ENCODE measurements at places on chromosomes 1 and 21. TPM values are rescaled to one million over a fixed set of nuclear protein-coding genes. Genes with fewer than 3 reads are reported as not detected.

- no peak for DNase-seq
Measured at GRCh38 chr21:25307489-25307888, 299.8 kb downstream of the MRPL39 start.

DNA sequence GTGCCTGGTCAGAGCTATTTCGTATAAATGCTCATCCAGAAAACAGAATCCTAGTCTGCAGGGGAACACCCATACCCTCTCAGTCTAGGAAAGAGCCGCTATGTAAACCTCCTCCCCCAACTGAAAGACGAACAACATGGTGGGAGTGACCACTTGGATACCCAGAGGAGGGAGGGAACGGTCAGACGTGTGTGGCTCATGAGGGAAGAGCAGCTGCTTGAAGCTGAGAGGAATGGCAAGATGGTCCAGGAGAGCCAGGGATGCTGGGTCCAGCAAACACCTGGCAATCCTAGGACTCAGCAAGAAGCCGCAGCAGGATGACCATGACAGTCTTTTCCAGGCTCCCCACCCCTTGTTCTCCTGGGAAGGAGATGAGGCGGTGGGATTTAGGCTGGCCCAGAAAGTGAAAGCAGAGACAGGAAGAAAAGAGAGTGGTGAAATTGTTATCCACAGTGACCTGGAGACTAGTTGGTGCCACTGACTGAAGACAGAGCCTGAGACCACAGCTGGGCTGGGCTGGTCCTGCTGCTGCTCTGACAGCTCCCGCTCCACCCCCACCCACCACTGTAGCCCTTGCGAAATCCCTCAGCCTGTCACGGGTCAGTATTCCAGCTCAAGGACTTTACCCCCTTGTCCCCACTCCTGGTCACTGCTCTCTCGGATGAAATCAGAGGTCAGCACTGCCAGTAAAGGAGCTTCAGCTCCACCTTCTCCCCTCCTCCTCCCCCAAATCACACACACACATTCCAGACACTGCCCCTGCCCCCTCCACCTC lies 3.6 kb downstream of the CERS2 start:
- peak; percentile 94 for DNase-seq

GRCh38 chr1:183720028-183720427 lies 66.9 kb upstream of the APOBEC4 start:
- no peak for DNase-seq

DNA sequence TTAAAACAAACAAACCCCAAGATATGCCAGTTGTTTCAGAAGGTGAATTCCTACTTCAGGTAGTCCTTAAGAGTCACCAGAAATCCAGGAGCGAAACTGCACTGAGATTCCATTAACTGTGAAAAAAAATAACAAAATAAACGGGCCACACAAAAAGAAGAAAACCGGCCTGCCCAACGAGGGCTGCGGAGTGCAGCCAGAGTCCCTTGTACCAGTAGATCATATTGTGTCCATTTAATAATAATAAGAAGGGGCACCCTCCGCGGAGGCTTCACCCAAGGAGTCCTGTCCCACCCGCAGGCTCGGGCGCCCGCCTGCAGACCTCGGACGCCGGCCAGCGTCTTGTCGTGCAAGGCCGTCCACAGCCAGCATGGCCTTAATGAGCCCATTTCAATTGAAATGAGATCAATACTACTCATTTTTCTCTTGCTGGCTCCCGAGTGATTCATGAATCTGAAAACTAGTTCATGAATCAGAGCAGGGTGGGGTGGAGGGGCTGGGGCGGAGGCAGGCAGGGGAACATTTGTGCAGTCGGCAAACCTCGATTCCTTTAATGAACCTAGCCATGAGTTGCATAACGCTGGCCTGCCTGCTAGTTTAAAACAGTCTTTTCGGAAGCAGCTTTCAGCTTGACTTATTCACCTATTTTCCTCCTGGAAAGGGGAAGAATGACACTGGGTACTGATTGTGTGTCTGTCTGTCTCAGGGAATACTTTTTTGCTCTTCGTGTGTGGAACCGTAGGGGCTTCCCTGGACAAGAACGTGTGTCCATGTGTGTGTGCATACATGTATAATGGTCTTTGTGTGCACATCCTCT lies 113.1 kb upstream of the IRF2BP2 start:
- DNase-seq, result peak; percentile 93

GRCh38 chr21:38925478-38925877 lies 119.7 kb downstream of the ETS2 start:
- no peak for DNase-seq

DNA sequence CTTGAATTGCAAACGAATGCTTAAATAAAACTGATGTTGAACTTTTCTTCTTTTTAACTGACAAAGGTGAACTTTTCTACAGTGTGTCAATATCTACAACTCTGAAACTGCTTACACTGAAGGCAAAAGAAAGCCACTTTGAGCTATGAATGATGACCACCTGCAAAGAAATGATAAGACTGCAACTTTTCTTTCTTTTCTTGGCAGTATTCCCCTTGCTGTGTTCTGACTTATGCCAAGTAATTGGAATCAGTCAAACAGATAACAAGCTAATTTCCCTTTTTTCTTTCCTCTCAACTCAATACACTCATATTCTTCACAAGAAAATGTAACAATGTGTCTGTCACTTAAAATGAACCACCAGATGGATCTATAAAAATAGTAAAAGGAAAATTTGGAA lies 588.1 kb upstream of the BRINP3 start:
- no peak for DNase-seq

- no peak for DNase-seq
Measured at GRCh38 chr1:162230517-162230916, 146.1 kb downstream of the SPATA46 start.

DNA sequence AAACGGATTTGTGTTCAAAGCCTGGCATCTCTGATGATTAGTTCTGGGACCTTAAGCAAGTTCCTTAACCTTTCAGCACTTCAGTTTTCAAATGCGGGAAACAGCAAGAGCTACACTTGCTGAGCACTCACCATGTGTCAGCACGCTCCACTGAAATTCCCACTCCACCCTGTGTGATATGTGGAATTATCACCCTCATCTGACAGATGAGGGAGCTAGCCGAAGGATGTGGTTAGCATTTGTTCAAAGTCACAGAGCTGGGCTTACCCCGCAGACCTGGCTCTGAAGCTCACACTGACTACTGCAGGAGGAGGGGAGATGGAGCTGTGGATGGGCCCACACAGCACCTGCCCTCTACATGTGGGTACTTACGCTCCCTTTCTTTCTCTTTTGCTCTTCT lies 29.1 kb downstream of the IL12RB2 start:
- no peak for DNase-seq

DNA sequence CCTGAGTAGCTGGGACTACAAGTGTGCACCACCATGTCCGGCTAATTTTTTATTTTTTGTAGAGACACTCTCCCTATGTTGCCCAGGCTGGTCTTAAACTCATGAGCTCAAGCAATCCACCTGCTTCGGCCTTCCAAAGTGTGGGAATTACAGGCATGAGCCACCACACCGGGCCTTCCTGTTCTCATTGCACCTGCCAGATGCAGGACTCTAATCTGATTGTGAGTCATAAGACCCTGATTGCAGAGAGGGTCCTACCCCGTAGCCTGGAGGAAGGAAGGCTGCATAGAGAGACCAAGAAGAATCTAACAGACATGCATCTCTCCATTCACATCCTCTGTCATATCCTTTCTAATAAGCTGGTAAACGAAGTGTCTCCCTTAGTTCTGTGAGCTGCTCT lies 19.5 kb upstream of the CGN start:
- no peak for DNase-seq

- no peak for DNase-seq
Measured at GRCh38 chr1:228415853-228416216, 826 bp downstream of the TRIM17 start.

- DNase-seq, result peak; percentile 42
Measured at GRCh38 chr1:68173283-68173935, 58.9 kb downstream of the WLS start.

DNA sequence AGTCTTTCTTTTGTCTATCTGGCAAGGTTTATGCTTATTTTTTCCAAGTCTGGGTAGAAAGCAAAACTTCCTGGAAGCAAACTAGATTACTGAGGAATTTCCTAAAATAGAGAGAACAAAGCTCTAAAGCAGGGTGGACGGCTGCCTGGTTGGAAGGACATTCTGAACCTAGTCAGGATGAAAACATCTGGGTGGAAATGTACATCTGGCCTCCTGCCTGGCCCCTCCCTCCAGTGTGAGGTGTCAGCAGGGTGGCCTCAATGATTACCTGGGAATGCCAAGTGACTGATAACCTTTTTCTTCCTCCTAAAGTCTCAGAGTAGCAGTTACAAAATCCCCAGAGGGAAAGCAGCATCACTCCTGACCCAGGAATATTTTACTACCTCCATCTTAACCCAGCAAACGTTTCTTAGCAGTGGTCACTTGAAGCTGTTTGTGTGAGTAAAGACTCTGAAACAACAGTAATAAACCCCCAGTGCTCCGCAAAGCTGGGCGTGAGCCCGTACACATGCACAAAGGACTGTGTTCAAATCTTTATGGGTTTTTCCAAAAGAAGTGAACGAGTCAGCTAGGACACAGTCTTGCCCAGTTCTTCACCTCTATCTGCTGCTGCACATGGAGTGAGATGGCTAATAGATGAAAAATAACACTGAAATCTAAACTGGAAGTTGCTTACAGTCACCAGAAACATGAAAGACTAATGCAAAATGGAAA lies 18.9 kb downstream of the ANGPTL7 start:
- DNase-seq, result no peak

- DNase-seq, result peak; percentile 95
Measured at GRCh38 chr1:119631433-119632102, 16.5 kb downstream of the ZNF697 start.

DNA sequence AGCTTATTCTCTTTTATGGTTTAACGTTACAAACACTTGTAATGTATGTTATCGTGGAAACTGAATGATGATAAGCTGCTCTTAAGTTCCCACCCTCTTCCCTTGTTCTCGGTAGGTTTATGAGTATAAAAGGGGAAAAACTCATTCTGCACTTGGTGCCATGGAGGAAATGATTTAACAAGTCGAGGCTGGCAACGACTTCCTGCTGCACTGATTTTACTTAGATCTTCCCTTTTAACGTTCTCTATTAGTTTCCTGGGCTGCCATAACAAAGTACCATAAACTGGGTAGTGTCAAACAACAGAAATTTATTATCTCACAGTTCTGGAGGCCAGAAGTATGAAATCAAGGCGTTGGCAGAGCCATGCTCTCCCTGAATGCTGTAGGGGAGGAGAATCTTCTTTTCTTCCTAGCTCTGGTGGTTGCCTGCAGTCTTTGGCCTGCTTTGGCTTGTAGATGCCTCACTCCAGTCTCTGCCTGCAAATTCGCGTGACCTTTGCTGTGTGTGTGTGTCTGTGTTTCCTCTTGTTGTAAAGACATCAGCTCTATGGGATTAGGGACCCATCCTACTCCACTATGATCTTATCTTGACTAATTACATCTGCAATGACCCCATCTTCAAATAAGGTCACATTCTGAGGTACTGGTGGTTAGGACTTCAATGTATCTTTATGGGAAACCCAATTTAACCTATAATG lies 26.3 kb downstream of the HUNK start:
- DNase-seq, result no peak

- no peak for DNase-seq
Measured at GRCh38 chr1:3656450-3657095, 4.3 kb downstream of the TP73 start.

- no peak for DNase-seq
Measured at GRCh38 chr1:241724741-241725356, 72.8 kb downstream of the WDR64 start.

- no peak for DNase-seq
Measured at GRCh38 chr1:184030433-184031091, 7.0 kb downstream of the COLGALT2 start.

GRCh38 chr1:51989582-51990477 lies 670 bp downstream of the RAB3B start:
- peak; percentile 36 for DNase-seq

GRCh38 chr1:191388283-191388682 lies 770.0 kb upstream of the RGS18 start:
- DNase-seq, result no peak

DNA sequence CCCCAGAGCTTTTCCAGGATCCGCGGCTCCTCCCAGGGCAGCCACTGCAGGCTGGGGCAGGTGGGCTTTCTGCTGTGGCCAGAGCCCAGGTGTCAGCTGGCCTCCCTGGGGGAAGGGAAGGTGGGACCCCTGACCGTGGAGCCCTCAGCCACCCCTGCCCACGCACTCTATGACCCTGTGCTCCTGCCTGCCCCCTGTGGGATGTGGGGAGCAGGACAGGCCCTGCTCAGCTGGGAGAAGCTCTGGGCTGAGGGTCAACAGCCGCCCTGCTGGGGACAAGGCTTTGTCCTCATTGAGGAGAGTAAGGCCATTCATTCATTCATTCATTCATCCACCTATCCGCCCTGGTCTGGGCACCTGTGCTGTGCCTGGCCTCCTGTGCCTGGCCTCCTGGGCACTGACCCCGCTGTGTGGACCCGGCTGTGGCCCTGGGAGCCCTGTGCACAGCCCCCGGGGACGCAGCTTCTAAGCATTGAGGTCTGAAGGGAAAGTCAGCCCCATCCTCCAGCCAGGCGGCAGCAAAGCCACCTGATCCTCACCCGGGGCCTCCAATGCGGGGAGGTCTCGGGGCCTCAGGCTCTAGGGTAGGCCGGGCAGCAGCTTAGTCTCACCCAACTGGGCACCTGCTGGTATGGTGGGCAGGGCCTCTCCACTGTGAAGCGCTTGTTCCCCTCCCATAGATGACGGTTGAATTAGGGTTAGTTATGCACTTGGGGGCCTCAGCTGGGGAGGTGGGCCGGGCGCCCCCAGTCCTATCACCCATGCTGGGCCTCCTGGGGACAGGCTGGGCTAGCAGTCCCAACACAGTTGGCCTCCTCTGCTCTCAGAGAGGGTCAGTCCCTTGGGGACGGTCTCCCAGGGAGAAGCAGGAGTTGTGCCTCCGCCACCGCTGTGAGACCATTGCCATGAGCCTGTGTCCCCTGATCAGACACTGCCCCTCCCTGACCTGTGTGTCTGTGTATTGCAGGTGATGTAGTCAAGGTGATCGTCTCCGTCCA lies 6.0 kb downstream of the TNFRSF14 start:
- peak; percentile 85 for DNase-seq

- DNase-seq, result no peak
Measured at GRCh38 chr1:91529856-91530255, 29.2 kb downstream of the CDC7 start.

GRCh38 chr1:105730701-105731100 lies 1325.8 kb upstream of the PRMT6 start:
- DNase-seq, result no peak

AGO3 gene
- total RNA-seq, result 14.8 TPM

S100A12 gene
- not detected for total RNA-seq

KMO gene
- total RNA-seq, result under 0.01 TPM

KRTAP21-2 gene
- total RNA-seq, result not detected

SH2D5 gene
- total RNA-seq, result 1.8 TPM

LRRC8D gene
- total RNA-seq, result 30.4 TPM

MAN1C1 gene
- 28.0 TPM for total RNA-seq

SH3BGRL3 gene
- total RNA-seq, result 30.8 TPM

CATSPERE gene
- total RNA-seq, result 1.8 TPM

KIF21B gene
- under 0.01 TPM for total RNA-seq

F13B gene
- total RNA-seq, result under 0.01 TPM

All from osteoblast (primary cell).